CD8-positive, alpha-beta T cell (primary cell): ENCODE measurements at places on chromosomes 13 and 19. TPM values are rescaled to one million over a fixed set of nuclear protein-coding genes. Genes with fewer than 3 reads are reported as not detected.

APOE gene
- 5.0 TPM for total RNA-seq

PLIN4 gene
- total RNA-seq: 0.06 TPM

SLC6A16 gene
- 2.5 TPM for total RNA-seq

GRCh38 chr19:51564791-51565190 lies 6.3 kb upstream of the ZNF175 start:
- DNase-seq: no peak

DNA sequence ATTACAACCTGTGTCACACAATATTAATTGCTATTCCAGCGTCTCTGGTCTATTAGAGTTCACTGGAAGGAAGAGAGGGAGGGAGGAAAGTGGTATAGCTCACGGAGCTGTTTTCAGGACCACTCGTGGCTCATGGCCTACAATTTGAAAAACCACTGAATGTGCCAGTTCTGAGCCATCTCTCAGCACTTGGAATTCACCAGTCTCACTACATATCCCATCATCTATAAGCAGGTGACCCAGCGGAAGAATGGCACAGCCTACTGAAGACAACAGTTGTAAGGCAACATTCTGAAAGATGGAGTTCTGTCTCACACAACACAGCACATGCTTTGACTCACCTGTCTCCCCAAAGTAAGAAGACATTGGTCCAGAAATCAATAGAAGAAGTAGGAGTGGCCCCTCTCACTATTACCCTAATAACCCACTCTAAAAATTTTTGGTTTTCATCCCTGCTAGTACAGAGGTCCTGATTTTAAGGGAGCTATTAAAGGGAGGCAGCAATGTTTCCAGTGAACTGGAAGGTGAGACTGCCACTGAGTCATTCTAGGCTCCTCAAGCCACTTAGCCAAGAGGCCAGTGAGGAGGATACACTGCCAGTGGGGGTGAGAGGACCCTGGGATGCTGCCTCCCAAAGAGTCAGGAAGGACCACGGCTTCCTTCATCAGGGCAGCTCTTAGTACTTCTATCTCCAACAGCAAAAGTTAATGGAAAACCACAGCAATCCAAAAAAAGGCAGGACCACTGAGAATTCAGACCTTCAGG lies 50.0 kb upstream of the DOCK9 start:
- no peak for DNase-seq

- peak; percentile 55 for DNase-seq
These were observed 617 bp upstream of the IQCN start for GRCh38 chr19:18274781-18275356.

DNA sequence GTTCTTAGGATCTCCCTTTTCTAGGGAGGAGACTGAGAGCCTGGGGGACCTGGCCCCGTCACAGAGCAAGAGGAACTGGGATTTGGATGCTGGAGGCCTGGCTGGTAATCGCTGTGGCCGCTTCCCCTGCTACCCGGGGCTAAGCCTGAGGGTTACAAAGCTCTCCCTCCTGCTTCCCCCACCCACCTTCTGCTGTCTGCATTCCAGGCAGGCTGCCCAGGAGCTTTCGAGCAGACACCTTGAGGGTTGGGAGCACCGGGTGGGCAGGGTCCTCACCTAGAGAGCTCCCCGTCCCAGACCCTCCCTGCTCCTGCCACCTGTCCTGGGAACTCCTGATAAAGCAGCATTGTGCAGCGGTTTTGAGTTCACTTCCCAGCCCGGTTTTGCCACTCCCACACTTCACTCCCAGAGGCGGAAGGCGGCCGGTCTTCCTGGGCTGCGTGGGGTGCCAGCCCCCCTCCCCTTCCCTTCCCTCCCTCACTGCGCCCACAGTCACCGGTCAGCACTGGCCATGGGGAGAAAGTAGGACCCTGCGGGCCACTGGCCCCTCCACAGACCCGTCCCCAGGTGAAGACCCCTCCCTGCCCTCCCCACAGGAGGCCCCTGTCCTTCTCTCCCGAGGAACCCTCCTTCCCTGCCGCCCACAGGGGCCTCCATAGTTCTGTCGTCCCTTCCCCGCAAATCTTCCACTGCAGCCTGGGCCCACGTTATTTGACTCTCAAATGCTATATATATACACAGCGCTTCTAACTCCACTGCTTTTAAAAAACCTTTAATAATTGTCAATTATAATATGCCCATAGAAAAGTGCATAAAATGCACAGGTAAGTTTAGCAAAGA lies 8.1 kb downstream of the PAK4 start:
- DNase-seq: no peak

GRCh38 chr19:1875646-1876495 lies 9.4 kb downstream of the ABHD17A start:
- peak; percentile 93 for DNase-seq
